LHCN-M2 (cell line): ENCODE measurements at places on chromosomes 3 and 15.

DNA sequence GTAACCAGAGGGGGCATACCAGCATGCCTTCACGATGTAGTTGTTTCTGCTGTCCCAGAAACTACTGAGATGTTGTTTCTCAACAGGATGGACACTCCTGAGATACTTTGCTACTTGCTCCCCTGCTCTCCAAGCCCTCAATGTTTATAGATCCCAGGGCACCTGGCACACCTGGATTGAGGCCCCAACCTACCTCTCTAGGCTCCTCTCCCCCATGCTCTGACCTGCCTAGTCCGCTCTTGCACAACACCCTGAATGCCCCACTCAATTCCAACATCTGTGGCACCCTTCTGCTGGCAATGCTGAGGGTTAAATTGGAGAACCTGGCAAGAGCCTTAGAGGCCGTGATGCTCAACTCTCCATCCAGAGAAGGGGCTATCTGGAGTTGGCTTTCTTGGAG lies 42.5 kb upstream of the ANKRD34C start:
- no peak for DNase-seq

GRCh38 chr15:51327081-51327480 lies 11.3 kb downstream of the CYP19A1 start:
- no peak for DNase-seq

DNA sequence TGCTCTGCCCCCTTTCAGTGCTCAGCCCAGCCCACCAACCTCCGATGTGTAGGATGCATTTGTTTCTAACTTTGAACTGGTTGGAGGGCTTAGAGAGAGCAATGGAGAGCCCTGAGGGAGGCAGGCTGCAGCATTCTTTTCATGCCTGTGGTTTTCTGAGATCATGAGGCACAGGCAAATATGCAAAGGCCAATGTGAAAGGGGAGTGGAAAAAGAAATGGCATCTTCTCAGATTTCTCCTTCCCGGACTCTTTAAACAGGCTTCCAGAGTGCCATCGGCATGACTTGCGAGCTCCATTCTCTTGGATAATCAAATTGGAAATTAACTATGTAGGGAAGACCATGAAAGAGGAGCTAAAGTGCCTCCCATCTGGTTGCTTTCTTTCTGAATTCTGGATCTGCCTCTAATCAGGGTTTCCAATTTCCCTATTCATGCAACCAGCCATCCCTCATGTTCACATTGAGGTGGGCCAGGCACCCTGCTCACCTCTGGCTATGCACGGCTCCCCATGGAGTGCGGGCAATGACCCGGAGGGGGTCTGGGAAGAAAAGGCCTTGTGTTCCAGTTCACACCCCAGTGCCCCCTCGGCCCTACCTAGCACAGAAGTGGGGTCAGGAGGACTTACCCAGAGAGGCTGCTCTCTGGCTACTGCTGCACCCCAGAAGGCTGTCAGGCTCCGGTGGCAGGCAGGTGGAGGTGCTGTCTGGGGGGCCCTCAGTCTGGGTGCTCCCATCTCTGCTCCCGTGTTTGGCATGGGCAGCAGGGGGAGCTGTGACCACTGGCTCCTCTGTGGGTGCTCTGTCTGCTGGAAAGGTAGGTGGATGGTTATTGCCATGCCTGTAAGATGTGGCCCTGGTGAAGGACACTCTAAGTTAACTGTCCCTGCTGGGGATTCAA lies 16.1 kb downstream of the AMOTL2 start:
- peak; percentile 98 for DNase-seq

DNA sequence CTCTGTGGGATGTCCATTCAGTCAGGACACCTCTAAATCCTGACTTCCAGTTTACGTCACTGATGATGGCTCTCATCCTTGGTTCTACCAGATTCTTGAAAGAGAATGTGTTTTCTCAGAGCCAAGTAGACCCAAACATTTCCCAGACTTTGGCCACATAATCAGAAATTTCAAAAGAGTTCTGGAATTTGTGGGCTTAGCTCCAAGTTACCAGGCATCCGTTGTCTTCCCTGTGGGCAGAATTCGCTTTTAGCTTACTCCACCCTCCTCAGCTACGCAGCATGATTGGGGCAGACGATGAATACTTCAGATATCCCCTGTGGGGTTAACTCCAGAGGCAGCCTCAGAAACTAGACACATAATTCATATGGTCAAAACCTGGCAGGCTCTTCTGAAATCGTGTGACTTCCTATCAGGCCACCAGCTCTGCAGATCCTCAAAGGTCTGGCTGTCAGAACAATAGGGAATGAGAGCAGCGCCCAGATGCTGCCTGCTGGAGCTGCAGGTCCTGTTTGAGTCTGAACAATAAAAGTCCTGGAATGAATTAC lies 30.6 kb downstream of the CRTC3 start:
- DNase-seq, result peak; percentile 92
